Fibroblast of gingiva (primary cell): ENCODE measurements at places on chromosomes 6 and 20.

DNA sequence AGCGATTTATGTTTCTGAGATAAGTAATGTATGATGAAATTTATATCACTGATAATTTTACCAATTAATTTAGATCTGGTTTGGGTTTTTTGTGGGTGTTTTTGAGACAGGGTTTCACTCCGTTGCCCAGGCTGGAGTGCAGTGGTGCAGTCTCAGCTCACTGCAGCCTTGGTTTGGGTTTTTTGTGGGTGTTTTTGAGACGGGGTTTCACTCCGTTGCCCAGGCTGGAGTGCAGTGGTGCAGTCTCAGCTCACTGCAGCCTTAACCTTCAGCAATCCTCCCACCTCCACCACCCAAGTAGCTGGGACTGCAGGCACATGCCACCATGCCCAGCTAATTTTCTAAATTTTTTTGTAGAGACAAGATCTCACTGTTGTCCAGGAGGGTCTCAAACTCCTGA, 13.0 kb downstream of the MRS2 start:
- no peak for DNase-seq

DNA sequence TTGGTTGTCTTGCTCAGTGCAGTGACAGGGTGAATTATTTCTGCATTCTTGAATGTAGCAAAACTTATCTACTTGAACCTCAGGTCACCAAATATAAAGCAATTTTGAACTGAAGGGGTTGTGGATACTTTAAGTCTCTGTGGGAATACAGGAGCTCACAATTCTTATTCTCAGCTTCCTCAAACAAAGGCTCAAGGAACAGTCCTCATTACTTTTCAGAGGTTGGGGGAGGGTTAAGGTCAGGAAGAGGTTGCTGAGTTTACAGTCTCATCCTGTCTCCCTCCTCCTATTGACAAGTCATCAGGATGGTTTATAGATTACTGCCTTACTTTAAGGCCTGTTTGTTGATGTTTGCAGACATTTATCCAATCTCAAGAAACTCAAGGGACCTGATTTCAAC, 143.6 kb upstream of the SPACA1 start:
- DNase-seq, result no peak

DNA sequence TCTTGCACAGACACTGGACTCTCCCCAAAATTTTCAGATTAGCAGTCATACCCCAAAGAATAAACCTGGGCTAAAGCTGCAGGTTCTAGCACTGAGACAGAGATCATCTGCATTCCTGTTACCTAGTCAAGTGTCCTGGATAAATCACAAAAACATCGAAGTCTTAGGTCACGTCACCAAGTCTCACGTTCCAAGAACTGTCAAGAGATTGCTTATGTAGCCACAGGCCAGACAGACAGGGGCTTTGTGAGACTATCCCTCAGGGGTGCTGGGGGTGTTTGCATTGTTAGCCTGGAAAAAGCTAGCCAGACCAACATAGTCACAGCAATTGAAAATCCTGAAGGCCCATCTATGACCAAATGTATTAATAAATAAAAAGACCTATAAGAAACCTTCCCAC, 243.1 kb upstream of the PREP start:
- DNase-seq, result no peak

GRCh38 chr6:88296694-88297093, 130.5 kb upstream of the CNR1 start:
- no peak for DNase-seq

GRCh38 chr6:42123379-42124103, 18.9 kb downstream of the C6orf132 start:
- no peak for DNase-seq

GRCh38 chr6:6007366-6008088, 802 bp upstream of the NRN1 start:
- no peak for DNase-seq

- DNase-seq, result no peak
These were observed 42.3 kb upstream of the NR2E1 start for GRCh38 chr6:108123481-108123929.

- DNase-seq, result peak; percentile 44
These were observed 67.1 kb downstream of the ESF1 start for GRCh38 chr20:13717631-13718044.

DNA sequence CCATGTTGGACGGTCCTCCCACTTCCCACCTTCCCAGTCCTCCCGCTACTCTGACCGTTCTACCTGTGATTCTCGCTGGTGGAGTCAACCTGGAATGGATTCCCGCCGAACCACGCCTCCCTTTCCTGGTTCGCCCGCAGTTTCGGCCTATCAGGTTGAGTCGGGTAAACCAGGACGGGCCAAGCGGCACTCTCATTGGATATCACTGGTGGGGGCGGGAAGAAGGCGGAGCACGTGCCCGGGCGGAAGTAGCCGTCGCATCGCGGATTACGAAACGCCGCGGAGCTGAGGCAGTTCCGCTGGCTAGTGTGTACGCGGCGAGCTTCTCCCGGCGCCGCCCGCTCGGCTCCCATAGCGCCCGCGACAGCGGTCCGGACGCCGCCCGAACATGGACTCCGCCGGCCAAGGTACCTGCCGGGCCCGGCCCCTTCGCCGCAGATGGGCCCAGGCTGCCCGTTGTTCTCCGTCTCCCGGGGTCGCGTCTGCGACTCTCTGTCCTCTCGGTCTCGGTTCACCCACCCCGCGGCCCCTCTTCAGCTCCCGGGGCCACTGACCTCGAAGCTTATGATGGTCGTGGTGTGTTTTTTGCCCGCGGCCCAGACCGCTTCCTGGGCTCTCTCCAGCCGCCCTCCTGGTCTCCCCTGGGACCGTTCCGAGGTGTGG, at the start of gene TPD52L2:
Gene TPD52L2 (plus strand): TSS at position 293 of the 663 bp plus-strand sequence. CDS start 96 bp downstream, at position 389.
- peak; percentile 97 for DNase-seq

DNA sequence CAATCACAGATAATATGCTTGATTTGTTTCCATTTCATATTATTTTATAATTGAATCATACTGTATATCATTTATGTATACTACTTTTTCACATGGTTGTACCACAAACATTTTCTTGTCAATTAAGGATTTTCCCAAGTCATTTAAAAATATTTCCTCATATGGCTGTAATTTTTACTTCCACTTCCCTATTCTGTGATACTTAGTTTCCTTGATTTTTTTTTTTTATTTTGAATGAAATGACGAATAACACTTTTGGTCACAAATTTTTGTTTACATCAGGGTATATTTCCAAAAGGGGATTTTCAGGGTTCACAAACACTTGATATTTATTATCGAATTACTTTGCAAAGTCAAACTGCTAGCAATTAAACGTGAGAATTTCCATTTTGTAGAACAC, 515.6 kb downstream of the KIF16B start:
- DNase-seq, result no peak

- no peak for DNase-seq
These were observed 54.3 kb downstream of the SLC22A23 start for GRCh38 chr6:3402310-3403237.
